ENCODE measurements at places on chromosomes 13 and 19.

DNA sequence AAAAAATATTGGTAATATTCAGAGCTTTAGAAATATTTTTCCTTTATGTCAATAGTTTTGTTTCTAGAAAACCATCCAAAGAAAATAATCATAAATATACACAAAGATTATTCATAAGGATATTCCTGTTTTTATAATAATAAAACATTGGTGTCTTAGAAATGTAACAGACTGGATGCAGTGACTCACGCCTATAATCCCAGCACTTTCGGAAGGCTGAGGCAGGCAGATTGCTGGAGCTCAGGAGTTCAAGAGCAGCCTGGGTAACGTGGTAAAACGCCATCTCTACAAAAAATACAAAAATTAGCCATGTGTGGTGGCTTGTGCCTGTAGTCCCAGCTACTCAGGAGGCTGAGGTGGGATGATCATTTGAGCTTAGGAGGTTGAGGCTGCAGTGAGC, 106.8 kb downstream of the DHRS12 start:
- DNase-seq: no peak

DNA sequence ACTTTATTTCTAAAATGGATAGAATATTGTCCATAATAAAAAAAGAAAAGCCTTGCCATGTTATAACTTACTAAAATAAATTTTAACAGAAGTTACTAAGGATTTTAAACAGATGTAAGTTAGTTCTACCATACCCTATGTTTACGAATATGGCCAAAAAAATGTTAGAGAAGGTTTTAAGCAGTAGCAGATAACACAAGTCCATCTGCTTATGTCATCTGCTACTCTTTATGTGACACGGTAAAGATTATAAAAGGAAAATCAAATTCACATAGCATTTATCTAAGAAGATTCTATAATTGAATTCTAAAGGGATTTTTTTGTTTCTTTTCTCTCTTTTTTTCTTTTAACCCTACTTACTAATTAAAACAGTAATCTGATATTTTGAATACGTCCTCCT, 114.2 kb upstream of the MIR17HG start:
- no peak for DNase-seq

GRCh38 chr13:48656608-48657007, 2.9 kb downstream of the CYSLTR2 start:
- no peak for DNase-seq

DNA sequence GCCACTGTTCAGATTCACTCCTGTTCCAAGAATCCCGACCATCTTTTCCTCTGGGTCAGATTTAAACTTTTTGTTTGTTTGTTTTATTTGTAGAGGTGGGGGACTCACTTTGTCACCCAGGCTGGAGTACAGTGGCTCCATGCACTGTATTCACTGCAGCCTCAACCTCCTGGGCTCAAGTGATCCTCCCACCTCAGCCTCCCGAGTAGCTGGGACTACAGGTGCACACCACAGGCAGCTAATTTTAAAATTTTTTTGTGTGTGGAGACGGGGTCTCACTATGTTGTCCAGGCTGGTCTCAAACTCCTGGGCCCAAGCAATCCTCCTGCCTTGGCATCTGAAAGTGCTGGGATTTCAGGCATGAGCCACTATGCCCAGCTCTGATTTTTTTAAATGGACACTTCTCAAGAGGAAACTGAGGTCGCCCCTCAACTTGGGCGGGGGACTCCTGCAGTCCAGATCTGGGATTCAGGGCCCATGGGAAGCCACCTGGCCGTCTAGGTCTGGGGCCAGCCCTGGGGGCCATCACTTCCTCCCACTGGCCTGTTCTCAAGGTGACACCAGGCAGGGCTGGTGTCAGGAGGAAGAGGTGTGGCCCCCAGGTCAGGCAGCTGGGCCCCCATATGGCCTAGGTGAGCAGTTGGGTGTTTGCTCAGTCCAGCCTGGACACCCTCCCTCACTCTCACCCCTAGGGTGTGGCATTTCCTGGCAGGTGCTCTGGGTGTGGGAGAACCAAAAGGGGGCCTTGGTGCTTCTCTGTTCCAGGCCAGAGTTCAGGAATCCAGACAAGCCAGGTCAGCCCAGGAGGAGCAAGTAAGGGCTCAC, 1.3 kb downstream of the B3GNT3 start:
- DNase-seq: no peak

- DNase-seq: no peak
Observed at GRCh38 chr13:86877441-86877840, 793.7 kb upstream of the SLITRK5 start.

- DNase-seq: no peak
Observed at GRCh38 chr13:21012841-21013681, 48.3 kb downstream of the LATS2 start.

DNA sequence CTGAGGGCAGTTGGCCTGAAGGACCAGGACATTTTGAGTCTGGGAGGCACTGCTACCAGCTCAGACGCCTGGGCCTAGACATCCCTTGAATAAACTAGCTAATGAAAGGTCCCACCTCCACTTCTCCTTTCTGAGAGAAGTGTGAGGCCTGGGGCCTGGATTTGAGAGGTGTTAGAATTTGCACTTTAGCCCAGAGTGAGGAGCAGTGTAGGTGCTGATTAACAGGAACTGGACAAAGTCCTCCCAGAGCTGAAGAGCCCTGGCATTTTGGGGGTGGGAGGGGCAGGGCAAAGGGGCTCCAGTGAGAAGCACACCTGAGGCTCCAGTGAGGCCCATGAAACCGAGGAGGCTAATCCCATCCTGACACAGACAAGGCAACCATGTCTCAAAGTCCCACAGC, 15.2 kb upstream of the SLC1A5 start:
- no peak for DNase-seq

DNA sequence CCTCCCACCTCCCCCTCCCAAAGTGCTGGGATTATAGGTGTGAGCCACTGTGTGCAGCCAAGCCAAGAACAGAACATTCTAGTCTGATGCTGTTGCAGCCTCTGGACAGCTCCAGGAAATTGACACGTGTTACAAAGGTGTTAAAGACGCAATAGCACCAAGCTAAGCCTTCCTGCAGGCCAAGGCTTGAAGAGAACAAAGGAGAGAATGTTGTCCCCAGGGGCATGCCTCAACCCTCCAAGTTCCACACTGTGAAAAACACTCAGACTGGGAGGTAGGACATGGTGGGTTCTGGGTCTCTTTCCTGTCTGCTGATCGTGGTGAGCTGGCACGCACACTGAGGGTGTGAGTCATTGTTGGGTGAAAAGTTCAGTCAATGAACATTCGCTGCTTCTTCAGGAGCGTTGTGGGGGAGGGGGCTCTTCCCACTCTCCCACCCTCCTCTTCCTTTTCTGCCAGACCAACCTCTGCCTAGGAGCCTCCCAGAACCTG, 5.3 kb upstream of the PTPRS start:
- DNase-seq: peak; percentile 12
